AG09319 (cell line): ENCODE measurements at places on chromosomes 6 and 20.

DNA sequence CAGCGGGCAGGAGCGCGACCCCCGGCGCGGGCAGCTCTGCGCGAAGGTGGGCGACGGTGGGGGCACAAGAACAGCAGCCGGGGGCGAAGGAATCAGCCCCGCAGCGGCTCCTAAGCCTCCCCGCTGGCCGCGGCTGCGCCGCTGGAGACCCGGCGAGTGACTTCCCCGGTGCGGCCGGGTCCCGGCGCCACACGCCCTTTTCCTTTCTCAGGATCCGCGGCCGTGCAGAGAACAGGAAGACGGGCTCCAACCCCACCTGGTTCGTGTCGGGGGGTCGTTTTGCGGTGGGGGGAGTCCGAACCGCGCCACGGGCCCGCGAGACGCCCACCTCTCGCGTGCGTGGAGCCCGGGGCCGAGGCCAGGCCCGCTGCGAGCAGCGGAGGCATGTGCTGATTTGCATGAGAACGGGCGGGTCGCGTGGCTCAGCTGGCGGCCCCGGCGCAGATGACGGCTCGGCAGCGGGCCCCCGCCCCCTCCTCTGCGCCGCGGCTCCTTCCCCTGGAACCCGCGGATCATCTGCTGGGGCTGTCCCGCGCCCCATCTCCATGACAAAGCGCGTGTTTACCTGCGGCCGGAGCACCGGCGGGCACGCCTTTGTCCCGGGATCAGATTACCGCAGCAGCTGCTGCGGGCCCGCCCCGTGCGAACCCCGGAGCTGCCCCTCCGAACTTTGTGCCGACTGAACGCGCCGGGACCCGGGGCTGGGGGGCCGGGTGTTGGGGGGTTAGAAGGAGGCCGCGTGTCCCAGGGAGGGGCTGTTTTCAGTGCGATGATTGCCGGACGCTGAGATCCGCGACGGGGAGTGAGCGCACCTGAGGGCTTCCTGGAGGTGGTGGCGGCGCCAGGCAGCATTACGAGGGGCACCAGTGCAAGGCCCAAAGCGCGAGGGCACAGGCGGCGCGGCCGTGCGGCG, 4.9 kb upstream of the DLL1 start:
- DNase-seq, result no peak

GRCh38 chr6:43901733-43902230, 131.8 kb downstream of the VEGFA start:
- DNase-seq, result no peak

DNA sequence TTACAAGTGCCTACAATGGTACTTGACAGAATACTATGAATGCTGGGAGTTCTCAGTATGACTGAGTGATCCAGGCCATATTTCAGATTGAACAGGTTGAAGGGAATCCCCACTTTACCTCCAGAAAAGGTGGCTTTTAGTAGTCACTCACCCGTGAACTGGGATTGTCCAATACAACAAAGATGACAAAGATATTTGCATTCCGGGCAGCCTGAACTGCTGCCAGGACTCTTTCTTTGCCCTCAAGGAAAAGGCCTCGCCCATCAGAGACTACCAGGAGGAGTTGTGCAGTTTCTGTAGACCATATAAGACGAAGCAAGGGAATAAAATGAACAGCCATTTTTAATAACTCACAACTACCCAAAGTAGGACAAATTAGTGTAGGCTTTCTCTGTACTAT, 6.3 kb upstream of the LYRM2 start:
- no peak for DNase-seq

GRCh38 chr20:62122654-62123449, 577 bp downstream of the LSM14B start:
- no peak for DNase-seq

DNA sequence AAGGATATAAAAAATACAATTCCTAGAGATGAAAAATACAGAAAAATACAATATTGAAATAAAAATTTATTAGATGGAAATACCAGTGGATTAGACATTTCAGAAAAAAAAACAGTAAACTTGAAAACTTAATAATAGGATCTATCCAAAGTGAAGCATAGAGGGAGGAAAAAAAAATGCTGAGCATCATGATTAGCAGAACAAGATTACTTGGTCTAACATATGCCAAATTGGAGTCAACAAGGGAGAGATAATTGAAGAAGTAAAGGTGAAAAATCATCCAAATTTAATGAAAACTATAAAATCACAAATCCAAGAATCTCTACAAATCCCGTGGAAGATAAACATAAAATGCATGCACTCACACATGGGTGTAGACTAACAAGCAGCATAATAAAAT, 166.2 kb upstream of the BMP5 start:
- DNase-seq, result no peak

GRCh38 chr20:17210983-17211382, 15.9 kb upstream of the PCSK2 start:
- no peak for DNase-seq

DNA sequence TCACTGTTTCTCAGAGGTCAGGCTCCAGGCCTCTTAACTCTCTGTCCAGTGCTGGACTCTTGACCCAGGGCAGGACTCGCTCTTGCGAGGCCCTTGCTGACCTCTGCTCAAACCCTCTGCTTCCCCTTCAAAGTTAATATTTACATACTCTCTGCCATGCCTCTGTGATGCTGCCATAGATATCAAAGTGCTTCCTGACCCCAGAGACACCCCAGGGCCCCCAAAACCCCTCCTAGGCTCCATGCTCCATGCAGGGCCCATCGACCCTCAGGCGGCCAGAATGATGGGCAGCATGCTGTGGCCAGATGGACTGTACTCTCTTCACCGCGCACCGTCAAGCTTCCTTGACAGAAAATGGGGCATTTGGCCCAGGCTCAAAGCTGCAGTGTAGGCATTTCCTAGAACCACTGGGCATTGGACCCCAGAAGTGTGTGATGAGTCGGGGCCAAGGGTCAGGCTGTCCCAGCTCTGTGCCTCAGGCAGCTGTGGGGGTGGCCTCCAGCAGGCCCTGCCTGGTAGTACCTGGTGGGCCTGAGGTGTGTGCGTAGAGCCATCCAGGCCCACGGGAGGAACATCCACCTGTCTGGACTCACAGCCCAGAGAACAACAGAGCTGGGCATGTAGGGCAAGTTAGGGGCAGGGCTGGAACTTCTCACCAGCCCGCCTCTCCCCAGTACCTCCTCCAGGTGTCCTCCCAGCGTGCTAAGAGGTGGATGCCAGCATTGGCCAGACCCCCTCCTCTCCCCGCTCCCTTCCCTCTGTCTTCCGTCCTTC, 142.8 kb downstream of the VEGFA start:
- no peak for DNase-seq

GRCh38 chr6:87729965-87730719, 28.1 kb upstream of the AKIRIN2 start:
- DNase-seq, result no peak

GRCh38 chr6:67450641-67451040, 1184.4 kb upstream of the ADGRB3 start:
- no peak for DNase-seq

DNA sequence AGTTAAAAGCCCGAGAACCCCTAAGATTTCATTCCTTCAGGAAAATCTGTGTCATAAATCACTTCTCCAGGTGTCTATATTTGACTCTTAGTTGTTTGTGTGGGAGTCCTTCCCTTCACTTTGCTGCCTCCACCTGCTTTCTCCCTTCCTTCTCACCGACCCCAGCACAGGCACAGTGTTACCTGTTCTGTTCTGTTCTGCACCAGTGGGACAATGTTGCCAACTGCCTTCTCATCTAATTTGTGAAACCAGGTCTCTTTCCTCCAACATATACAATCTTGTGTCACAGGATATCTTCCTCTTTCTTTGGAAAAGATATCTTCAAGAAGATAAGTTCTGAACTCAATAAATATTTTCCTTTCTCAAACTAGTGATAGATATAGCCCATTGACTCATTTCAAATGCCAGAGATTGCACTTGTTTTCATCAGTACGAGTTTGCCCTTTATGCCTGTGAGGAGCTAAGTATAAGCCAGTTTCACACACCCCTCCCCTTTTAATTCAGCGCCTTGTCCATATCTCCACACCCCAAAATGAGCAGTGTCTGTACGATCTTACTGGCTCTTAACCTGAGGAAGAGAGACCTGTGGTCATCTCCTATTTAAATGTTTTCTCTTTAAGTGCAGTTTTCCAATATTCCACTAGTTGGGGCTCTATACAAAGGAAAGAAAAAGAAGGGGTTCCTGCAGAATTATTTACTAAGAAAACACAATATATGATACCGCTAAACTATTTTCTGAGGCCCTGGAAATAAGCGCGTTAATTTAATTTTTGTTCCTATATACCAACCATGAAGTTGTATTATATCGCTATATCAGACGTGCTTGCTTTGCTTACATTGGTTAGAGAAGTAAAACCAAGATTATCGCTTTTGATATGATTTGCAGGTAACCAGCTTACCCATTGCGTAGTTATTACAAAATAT, 81.6 kb upstream of the PREP start:
- DNase-seq, result no peak

DNA sequence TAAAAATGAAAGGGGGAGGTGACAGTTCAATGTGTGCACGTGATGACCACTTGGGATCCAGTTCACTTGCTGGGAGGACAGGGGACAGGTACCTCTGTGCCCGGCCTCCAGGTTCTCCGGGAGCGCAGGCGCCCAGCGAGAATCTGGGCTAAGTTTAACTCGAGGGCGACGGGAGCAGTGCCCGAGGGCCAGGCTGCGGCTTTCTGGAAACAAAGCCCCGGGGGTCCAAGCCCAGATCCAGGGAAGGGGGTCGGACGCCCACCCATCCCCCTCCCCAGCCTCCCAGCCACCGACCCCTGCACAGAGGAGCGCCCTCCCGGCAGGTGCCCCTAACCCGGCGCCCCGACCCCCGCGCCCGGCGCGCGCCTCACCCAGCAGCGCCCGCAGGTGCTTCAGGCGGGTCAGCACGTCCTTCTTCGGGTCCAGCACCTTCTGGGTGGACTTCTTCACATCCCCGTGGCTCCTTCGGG, 405 bp downstream of the RALGAPA2 start:
- no peak for DNase-seq

- DNase-seq, result no peak
Measured at GRCh38 chr6:56482525-56482924, 160.2 kb downstream of the DST start.

- DNase-seq, result no peak
Measured at GRCh38 chr6:138161338-138162110, at the start of gene ARFGEF3. Gene ARFGEF3 (plus strand): TSS chr6:138161939. CDS start chr6:138162087, 148 bp downstream.

DNA sequence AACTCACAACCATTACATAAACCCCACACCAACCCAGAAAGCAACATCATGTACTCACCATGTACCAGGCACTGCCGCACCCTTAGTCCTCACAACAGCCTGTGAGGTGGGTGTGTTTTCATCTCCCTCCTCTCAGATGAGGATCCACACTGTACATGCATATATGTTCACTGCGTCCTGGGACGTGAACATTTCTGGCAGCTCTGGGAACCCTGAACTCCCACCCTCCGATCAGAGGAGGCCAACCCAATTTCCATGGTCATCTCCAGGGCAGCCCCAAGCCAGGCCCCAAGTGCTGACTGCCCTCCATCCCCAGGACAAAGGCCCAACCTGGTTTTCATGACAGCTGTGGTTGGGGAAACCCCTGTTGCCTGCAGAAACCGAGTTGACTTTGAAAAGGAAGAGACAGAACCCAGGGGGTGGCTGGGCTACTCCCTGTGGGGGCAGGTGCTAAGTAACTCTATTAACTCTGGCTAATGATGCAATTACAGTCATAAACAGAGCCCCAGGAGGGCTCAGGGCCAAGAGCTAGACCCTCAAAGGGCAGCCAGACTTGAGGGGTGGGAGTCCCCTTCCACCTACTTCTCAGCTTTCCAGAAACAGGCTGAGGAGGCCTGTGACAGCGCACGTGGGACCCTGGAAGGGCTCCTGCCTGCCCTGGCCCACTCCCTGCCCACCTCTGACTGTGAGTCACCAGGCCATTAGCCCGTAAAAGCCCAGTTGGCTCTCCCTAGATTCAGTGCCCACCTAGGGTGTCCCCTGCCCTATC, 2.6 kb downstream of the TFEB start:
- DNase-seq, result no peak
